ENCODE measurements at places on chromosomes 3 and 15.

DNA sequence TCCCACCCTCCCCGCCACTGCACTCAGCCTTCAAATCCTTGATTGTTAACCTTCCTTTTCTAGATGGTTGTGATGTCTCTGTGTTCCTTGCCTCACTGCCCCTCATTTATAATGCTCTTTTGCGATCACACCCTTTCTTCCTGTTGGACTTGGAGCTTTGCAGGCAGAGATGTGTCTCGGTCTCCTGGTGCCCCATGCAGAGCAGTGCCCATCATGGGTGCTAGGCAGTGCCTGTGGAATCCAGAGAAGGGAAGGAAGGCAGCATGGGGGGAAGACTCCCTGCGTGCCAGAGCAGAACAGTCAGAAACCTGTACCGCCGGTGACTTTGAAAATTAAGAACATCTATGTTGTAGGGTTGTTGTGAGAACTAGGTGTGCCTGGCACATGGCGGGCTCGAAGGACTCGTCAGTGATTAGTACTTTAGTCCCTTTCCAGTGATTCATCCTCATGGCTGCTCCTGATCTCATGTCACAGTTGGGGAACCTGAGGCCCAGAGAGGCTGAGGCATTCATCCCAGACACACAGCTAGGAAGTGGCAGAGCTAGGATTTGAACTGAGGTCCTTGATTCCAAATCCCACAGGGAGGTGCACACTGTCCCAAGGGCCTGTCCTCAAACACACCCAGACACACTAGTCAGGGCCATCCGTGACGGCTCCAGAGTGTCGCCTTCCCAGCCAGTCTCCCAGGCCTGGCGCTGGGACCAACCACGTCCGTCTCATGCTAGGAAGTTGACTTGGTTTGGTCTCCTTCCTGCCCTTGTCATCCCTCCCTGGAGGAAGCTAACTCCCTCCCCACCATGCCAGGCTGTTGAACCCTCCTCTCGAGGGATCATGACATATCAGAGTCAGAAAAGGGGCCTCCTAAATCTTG is 58.3 kb downstream of the SMAD6 start:
- no peak overlapping the region for H3K27ac ChIP-seq
- no peaks in the 10 kb centered on the region for H3K36me3 ChIP-seq
- no peaks in the 10 kb centered on the region for H3K4me1 ChIP-seq
- no peak overlapping the region for H3K4me3 ChIP-seq
- DNase-seq = no peak

DNA sequence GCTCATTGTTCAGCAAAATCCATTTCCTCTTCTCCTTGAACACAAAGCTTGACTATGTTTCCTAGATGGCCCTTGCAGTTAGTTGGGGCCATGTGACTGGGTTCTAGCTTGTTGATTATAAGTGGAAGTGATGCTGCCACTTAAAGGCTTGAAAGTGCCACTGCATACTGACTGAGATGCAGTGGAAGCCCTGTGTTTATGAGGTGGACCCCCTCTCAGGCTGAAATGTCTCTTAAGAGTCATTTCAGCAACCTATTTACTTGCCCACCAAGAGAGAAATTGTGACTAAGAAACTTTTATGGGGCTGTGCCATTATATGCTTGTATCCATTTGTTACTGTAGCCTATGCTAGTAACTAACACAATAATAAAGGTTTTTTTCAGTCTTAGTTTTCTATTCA is 8.4 kb upstream of the ANP32A start:
- H3K36me3 ChIP-seq = no peaks in the 10 kb centered on the region
- no peak overlapping the region for H3K4me3 ChIP-seq
- H3K27me3 ChIP-seq = peaks cover 12% of the 10 kb centered on the region
- peaks cover 15% of the 10 kb centered on the region for H3K4me1 ChIP-seq
- DNase-seq = no peak
- no peak overlapping the region for H3K27ac ChIP-seq

DNA sequence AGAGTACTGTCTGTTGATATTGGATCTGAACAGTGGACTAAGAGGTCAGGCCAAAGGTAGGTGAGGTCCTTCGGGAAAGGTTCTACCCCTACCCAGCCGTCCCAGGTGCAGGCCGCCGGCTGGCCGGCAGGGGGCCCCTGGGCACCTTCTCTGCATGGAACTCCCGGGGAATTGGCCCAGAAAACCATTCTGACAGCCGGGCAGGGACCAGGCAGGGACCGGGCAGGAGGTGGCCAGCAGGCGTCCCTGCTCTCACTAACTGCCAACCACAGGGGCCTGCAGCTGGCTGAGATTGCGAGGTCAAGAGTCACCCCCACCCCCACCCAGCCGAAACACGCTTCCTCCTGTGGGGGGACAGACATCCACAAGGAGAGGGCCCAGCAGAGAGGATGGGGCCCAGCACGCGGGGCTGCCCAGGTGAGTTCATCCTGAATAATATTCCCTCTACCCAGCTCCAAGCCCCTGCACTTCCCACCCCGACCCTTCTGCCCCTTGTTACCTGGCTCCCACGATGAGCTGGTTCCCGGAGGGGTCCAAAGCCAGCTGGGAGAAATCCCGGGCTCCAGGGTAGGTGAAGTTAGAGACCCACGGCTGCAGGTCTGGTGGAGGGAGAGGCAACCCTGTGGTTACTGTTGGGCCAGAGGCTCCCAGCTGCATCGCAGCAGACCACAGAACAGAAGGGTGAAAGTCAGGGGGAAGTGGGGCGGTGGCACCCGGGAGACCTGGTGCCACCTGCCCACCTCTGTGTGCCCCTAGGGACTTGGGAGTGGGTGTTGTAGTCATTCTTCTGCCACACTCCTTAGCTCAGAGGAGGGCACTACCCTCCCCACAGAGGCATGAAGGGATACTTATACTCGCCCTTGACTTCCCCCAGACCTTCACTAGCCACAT is 84.4 kb downstream of the SEMA5B start:
- H3K27ac ChIP-seq = no peak overlapping the region
- peak; percentile 15 for DNase-seq
- H3K27me3 ChIP-seq = peaks cover 10% of the 10 kb centered on the region

DNA sequence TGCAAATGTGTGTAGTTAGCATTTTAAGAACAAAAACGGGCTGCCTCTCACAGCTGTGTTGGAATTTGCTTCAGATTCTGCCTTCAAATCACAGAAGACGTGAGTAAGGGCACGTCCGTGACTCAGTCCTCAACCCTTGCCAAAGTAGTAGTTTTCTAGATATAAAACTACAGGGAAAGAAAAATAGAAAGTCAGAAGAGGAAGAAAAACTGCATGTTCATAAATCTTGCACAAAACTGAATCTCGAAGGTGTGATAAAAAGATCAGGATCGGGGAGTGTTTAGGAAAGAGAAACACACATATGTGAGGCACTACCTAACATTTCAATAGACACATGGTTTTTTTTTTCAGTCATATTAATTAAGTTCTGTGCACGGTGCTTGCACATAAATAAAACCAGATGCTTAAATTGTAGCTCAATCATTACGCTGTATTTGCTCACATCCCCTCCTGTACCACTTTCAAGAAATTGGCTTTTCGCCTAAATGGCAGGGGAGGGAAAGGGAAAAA is 71.7 kb downstream of the P3H2 start:
- H3K27me3 ChIP-seq = peaks cover 9% of the 10 kb centered on the region
- no peak overlapping the region for H3K4me3 ChIP-seq
- no peak overlapping the region for H3K27ac ChIP-seq
- no peaks in the 10 kb centered on the region for H3K4me1 ChIP-seq

- peaks cover 23% of the 10 kb centered on the region for H3K27me3 ChIP-seq
- no peak for DNase-seq
- H3K4me1 ChIP-seq = peaks cover 7% of the 10 kb centered on the region
- peaks cover 4% of the 10 kb centered on the region for H3K36me3 ChIP-seq
Measured at GRCh38 chr3:127808197-127808596, 14.1 kb downstream of the MGLL start.

- no peak overlapping the region for H3K27ac ChIP-seq
- no peaks in the 10 kb centered on the region for H3K36me3 ChIP-seq
- H3K4me3 ChIP-seq = no peak overlapping the region
- H3K4me1 ChIP-seq = peaks cover 6% of the 10 kb centered on the region
- no peak for DNase-seq
Measured at GRCh38 chr3:194174406-194174805, 38.5 kb downstream of the HES1 start.

GRCh38 chr3:30710017-30710416 is 103.6 kb downstream of the TGFBR2 start:
- peaks cover 12% of the 10 kb centered on the region for H3K36me3 ChIP-seq
- H3K27me3 ChIP-seq = no peaks in the 10 kb centered on the region
- H3K4me3 ChIP-seq = no peak overlapping the region

GRCh38 chr3:13879946-13880810 is at the start of gene WNT7A:
TSS of gene WNT7A (minus strand) at chr3:13880071. CDS start at chr3:13879816, 255 bp downstream.
- peak within 1 kb of the TSS; percentile 22 for H3K4me3 ChIP-seq
- no peaks in the 10 kb centered on the region for H3K4me1 ChIP-seq
- peaks cover 75% of the 10 kb centered on the region for H3K27me3 ChIP-seq
- no peak within 1 kb of the TSS for H3K27ac ChIP-seq

- DNase-seq = no peak
- H3K27ac ChIP-seq = no peak overlapping the region
Measured at GRCh38 chr3:16024548-16024947, 149.9 kb upstream of the GALNT15 start.

DNA sequence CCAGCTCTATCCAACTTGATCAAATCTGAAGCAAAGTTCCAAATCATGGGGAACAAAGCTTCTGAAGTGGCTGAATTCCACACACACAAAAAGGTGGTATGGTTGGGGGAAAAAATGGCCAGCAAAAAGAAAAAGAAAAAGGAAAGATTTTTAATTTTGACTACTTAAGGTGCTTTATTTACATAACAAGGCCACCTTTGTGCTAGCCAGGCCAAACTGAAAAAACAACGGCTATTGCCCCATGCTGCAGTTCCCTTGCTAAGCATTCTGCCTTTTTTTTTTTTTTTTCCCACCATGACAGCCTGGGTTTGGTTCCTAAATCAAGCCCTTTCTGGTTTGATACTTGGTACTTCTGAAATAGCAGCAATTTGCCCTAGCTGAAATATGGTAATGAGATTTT is 66.5 kb upstream of the DAZL start:
- H3K27ac ChIP-seq = no peak overlapping the region
- peaks cover 3% of the 10 kb centered on the region for H3K27me3 ChIP-seq
- H3K4me3 ChIP-seq = no peak overlapping the region
- DNase-seq = no peak
- no peaks in the 10 kb centered on the region for H3K4me1 ChIP-seq

- peak; percentile 52 for DNase-seq
- H3K27ac ChIP-seq = no peak overlapping the region
- H3K4me1 ChIP-seq = no peaks in the 10 kb centered on the region
- H3K4me3 ChIP-seq = no peak overlapping the region
- H3K36me3 ChIP-seq = no peaks in the 10 kb centered on the region
Measured at GRCh38 chr3:42443819-42444436, 33.5 kb upstream of the LYZL4 start.

GRCh38 chr3:36201546-36201945 is 178.8 kb upstream of the STAC start:
- H3K27me3 ChIP-seq = no peaks in the 10 kb centered on the region
- no peak overlapping the region for H3K4me3 ChIP-seq
- no peaks in the 10 kb centered on the region for H3K4me1 ChIP-seq

GRCh38 chr3:76724075-76724474 is 315.8 kb upstream of the ROBO2 start:
- no peak for DNase-seq
- no peak overlapping the region for H3K4me3 ChIP-seq

DNA sequence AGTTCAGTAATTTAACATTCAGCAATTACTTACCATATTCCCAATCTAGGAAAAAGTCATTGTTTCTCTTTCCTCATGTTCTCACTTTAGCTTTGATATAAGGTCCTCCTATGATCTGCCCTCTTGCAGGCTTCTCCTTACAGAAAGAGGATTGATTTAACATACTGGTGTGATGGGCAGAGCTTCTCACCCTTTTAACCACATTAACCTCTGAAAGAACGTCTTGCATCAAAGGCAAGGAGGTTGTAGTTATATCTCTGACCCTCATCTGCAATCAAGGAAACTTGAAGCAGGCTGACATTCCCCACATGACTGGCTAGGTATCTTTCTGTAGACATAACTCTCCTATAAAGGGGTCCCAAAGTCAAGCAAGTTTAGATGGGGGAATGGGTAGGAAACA is 39.5 kb downstream of the BTLA start:
- H3K27ac ChIP-seq = peak overlapping the region; percentile 78
- H3K4me3 ChIP-seq = peak overlapping the region; percentile 37
- peak; percentile 32 for DNase-seq
- peaks cover 6% of the 10 kb centered on the region for H3K27me3 ChIP-seq
- peaks cover 37% of the 10 kb centered on the region for H3K36me3 ChIP-seq

DNA sequence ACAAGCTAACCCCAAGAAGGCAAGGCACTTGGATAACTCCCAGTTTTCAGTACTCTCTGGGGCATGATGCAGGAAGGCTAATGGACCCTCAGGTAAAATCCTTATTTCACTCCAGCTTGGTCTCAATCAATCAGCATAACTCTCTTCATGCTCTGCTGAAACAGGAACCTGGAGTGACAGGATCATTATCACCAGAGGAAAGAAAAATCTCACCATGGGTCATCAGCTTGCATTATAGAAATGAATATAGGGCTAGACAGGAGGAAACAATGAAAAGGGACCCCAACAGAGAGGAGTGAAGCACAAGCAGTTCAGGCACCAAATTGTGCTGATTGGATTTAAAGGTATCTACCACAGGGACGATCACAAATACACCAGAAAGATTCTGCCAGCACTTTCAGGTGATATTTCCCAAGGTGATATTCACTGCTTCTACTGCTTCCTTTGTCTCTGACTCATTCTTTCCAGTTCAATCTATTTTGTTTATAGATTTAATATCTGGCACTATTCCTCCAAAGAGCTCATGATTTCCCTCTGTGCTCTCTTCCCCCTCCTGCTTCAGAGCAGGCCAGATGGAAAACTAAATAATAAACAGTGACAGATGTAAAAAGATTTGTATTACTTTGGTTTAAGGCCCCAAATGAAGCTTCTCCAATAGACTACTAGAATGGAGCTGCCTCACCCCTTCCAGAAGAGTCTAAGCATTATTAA is 22.9 kb upstream of the THUMPD3 start:
- no peaks in the 10 kb centered on the region for H3K27me3 ChIP-seq
- DNase-seq = no peak
- H3K27ac ChIP-seq = no peak overlapping the region
- no peaks in the 10 kb centered on the region for H3K4me1 ChIP-seq
- no peak overlapping the region for H3K4me3 ChIP-seq

- H3K4me1 ChIP-seq = no peaks in the 10 kb centered on the region
- H3K27me3 ChIP-seq = no peaks in the 10 kb centered on the region
- H3K36me3 ChIP-seq = no peaks in the 10 kb centered on the region
- no peak for DNase-seq
- H3K4me3 ChIP-seq = no peak overlapping the region
- no peak overlapping the region for H3K27ac ChIP-seq
Measured at GRCh38 chr3:175046601-175047000, 187.5 kb downstream of the NAALADL2 start.

- H3K4me3 ChIP-seq = peak overlapping the region; percentile 72
- H3K36me3 ChIP-seq = peaks cover 2% of the 10 kb centered on the region
- H3K4me1 ChIP-seq = peaks cover 43% of the 10 kb centered on the region
- peak; percentile 26 for DNase-seq
Measured at GRCh38 chr3:194137008-194137505, 1.1 kb downstream of the HES1 start.

GRCh38 chr3:125177746-125178145 is 34.8 kb downstream of the SLC12A8 start:
- DNase-seq = no peak
- H3K27ac ChIP-seq = no peak overlapping the region
- H3K36me3 ChIP-seq = no peaks in the 10 kb centered on the region
- no peak overlapping the region for H3K4me3 ChIP-seq
- H3K4me1 ChIP-seq = peaks cover 8% of the 10 kb centered on the region
- H3K27me3 ChIP-seq = peaks cover 16% of the 10 kb centered on the region

- peaks cover 20% of the 10 kb centered on the region for H3K4me1 ChIP-seq
- no peak overlapping the region for H3K27ac ChIP-seq
- H3K4me3 ChIP-seq = no peak overlapping the region
- H3K36me3 ChIP-seq = no peaks in the 10 kb centered on the region
- peaks cover 3% of the 10 kb centered on the region for H3K27me3 ChIP-seq
- no peak for DNase-seq
Measured at GRCh38 chr3:64457811-64458210, 230.0 kb downstream of the ADAMTS9 start.
